Naive thymus-derived CD4-positive, alpha-beta T cell (primary cell): ENCODE measurements at places on chromosomes 4 and X.

DNA sequence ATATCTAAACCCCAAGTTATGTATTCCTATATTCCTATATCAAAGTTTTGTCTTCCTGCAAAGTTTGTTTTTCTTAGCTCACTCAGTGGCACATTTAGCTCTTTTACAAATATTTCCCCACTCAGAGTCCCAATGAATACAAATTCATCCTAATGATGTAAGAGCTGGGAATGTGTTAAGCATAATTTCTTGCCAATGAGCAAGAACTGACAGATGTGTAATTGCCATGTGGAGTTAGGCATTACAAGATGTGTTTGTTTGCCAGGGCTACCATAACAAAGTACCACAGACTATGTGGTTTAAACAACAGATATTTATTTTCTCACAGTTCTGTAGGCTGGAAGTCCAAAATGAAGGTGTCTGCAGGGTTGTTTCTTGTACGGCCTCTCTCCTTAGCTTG, 302.1 kb downstream of the KCTD8 start:
- H3K27me3 ChIP-seq, result no peaks in the 10 kb centered on the region
- H3K27ac ChIP-seq, result no peak overlapping the region
- no peaks in the 10 kb centered on the region for H3K36me3 ChIP-seq
- H3K4me1 ChIP-seq, result no peaks in the 10 kb centered on the region

- no peaks in the 10 kb centered on the region for H3K4me1 ChIP-seq
- no peak overlapping the region for H3K4me3 ChIP-seq
- no peaks in the 10 kb centered on the region for H3K27me3 ChIP-seq
- no peak for DNase-seq
Observed at GRCh38 chrX:48064261-48064660, 7.2 kb downstream of the ZNF630 start.

- no peak overlapping the region for H3K4me3 ChIP-seq
- H3K27me3 ChIP-seq, result no peaks in the 10 kb centered on the region
- DNase-seq, result no peak
- no peaks in the 10 kb centered on the region for H3K36me3 ChIP-seq
Observed at GRCh38 chr4:121014544-121014943, 57.8 kb downstream of the NDNF start.

GRCh38 chrX:18654875-18655836, 16.8 kb downstream of the RS1 start:
- no peak for DNase-seq
- no peaks in the 10 kb centered on the region for H3K36me3 ChIP-seq
- no peak overlapping the region for H3K4me3 ChIP-seq
- no peaks in the 10 kb centered on the region for H3K27me3 ChIP-seq

GRCh38 chr4:10371869-10372471, 85.3 kb downstream of the ZNF518B start:
- H3K4me3 ChIP-seq, result no peak overlapping the region
- no peak overlapping the region for H3K27ac ChIP-seq
- no peaks in the 10 kb centered on the region for H3K27me3 ChIP-seq

- H3K36me3 ChIP-seq, result no peaks in the 10 kb centered on the region
- no peak overlapping the region for H3K4me3 ChIP-seq
- no peaks in the 10 kb centered on the region for H3K4me1 ChIP-seq
- no peak for DNase-seq
Observed at GRCh38 chrX:153867671-153868070, 18.3 kb downstream of the L1CAM start.

GRCh38 chr4:78797777-78798284, 21.7 kb downstream of the BMP2K start:
- no peak overlapping the region for H3K27ac ChIP-seq
- no peak overlapping the region for H3K4me3 ChIP-seq
- DNase-seq, result no peak

DNA sequence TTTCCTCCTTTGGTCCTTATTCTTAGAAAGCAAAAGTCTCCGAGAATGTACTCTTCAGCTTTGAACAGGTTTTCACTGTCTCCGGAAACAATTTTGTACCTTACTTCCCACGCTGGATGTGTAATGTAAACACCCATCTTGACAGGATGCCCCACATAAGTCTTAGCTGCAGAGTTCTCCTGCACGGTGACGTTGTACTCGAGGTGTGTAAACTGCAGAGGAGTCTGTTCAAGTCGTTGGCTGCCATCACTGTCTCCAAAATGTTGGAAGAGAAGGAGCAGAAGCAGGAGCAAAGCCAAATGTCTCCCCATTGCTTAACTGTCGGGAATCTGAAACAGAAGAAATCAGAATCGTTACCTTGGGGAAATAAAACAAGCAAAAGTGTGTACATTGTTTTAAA, 14.1 kb downstream of the FAT1 start:
- no peak for DNase-seq
- no peaks in the 10 kb centered on the region for H3K27me3 ChIP-seq
- H3K36me3 ChIP-seq, result no peaks in the 10 kb centered on the region
- H3K27ac ChIP-seq, result no peak overlapping the region
- H3K4me3 ChIP-seq, result no peak overlapping the region

DNA sequence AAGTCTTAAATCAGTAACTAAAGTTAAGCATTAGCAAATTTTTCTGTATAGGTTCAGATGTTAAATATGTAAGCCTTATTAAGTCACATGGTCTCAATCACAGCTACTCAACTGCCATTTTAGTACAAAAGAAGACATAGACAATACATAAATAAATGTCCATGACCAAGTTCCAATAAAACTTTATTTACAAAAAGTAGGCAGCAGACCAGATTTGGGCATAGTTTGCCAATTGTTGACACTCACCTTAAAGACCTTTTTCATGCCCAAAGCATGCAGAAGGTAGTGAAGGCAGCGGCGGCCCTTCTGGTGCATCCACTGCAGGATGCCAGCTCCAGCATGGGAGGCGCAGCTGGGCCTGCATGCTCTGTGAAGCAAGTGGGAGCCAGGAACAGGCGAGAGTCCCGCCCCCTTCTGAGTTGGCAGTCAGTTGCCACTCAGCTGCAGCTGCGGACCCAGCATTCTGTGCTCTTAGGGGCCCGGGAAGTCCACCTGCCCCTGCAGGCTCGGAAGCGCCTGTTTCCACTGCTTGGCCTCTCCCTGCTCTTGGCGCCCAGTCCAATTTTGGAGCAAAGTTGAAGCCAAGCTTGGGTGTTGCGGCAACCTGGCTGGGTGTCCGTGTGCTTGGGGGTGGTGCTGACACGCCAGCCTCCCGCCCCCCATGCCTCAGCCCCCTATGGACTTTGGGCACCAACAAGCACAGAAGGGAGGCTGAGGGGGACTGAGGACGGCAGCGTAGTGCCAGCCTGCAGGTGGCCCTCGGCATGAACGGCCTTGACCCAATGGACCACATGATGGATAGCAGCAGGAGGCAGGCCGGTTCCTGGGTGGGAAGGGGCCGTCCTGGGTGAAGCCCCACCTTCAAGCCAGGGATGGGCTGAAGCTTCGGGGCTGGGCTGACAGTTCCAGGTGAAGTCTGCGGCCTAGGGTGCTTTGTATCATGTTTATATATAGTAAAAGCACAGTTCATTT, 42.4 kb upstream of the PABPC4L start:
- H3K36me3 ChIP-seq, result no peaks in the 10 kb centered on the region
- no peaks in the 10 kb centered on the region for H3K4me1 ChIP-seq
- H3K4me3 ChIP-seq, result no peak overlapping the region
- DNase-seq, result no peak
- no peak overlapping the region for H3K27ac ChIP-seq

GRCh38 chrX:73847991-73848390, 285.0 kb downstream of the CHIC1 start:
- DNase-seq, result no peak
- H3K27me3 ChIP-seq, result no peaks in the 10 kb centered on the region
- no peak overlapping the region for H3K27ac ChIP-seq

GRCh38 chrX:65932173-65933084, 107.5 kb downstream of the VSIG4 start:
- H3K4me3 ChIP-seq, result no peak overlapping the region
- H3K27me3 ChIP-seq, result no peaks in the 10 kb centered on the region
- H3K4me1 ChIP-seq, result no peaks in the 10 kb centered on the region
- no peak overlapping the region for H3K27ac ChIP-seq
- no peak for DNase-seq
- H3K36me3 ChIP-seq, result no peaks in the 10 kb centered on the region

DNA sequence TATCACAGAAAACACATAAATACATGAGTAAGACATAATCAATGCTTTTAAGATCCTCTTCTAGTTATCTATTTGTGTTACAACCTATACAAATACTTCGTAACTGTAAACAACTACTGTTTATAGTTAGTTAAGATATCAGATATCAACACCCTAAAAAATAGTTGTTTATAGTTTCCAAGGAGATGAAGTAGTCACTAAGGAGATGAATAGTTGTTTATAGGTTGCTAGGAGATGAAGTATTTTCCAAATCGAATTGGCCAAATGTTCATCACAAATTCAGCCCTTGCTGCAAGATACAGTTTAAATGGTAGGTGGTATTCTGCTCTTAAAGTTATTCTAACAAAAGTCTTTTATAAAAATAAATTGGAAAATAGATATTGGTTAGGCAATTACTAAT, 618.2 kb upstream of the PCDH10 start:
- no peaks in the 10 kb centered on the region for H3K4me1 ChIP-seq
- H3K27ac ChIP-seq, result no peak overlapping the region
- no peaks in the 10 kb centered on the region for H3K36me3 ChIP-seq
- no peak overlapping the region for H3K4me3 ChIP-seq

GRCh38 chr4:66204534-66205247, 534.4 kb upstream of the EPHA5 start:
- no peak overlapping the region for H3K27ac ChIP-seq
- no peak overlapping the region for H3K4me3 ChIP-seq
- H3K4me1 ChIP-seq, result no peaks in the 10 kb centered on the region

DNA sequence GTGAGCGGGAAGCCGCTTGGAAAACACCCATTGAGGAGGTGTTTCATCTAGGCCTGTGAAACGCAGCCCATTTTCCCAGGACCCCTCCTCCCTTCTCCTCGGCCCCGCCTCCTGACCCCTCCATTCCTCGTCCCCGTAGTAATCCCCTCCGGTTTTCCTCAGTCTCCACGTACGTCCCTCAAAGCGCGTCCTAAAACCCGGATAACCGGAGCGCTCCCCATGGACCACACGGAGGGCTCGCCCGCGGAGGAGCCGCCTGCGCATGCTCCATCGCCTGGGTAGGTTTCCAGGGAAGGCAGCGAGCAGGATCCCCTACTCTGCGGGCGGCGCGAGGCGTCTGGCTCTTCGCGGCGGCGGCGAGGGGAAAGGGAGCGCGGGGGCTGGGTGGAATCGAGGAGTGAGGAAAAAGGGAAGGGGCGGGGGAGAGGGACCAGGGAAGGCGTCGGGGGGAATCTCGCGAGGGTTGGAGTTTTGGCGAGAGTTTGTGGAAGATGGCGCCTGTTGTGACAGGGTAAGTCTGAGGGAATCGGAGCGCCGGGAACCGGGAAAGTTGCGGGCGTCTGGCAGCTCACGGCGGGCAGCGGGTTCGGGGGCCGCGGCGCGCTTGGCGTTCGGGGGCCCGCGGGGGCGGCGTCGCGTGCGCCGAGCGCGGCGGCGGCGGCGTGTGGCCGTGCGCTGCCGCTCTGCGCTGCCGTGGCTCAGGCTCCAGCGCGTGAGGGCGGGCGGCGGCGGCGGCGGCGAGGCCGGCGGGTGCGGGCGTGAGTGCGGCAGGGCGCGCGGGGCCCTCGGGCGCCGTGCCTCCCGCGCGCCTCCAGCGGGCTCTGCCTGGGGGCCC, at the start of gene RBPJ:
Gene RBPJ, plus strand, starts transcription at position 477 of the 835 bp plus-strand sequence. Its CDS starts 15 bp downstream, at position 492.
- no peaks in the 10 kb centered on the region for H3K27me3 ChIP-seq
- peak within 1 kb of the TSS; percentile 89 for H3K4me3 ChIP-seq
- peak within 1 kb of the TSS; percentile 84 for H3K27ac ChIP-seq
- no peaks in the 10 kb centered on the region for H3K36me3 ChIP-seq
- peaks cover 10% of the 10 kb centered on the region for H3K4me1 ChIP-seq
- peak; percentile 86 for DNase-seq

DNA sequence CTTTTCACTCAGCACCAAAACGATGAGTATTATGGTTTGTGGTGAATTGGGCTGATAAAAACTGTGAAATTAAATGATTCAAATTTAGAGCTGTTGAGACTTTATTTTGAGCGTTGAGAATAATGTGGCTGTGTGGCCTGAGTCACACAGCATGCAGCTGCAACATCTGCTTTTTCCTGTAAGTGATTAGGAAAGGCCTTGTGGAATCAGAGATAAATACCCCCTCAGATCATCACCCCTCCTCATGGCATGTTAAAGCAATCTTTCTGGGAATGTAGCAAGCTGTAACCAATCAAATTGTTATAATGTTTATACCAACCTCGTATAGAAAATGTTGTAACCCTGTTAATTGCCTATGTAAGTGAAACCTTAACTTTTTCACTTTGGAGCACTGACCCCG, 90.0 kb upstream of the GRPR start:
- H3K4me1 ChIP-seq, result no peaks in the 10 kb centered on the region
- no peaks in the 10 kb centered on the region for H3K36me3 ChIP-seq
- H3K4me3 ChIP-seq, result no peak overlapping the region
- no peaks in the 10 kb centered on the region for H3K27me3 ChIP-seq
- H3K27ac ChIP-seq, result no peak overlapping the region
- DNase-seq, result no peak

- H3K36me3 ChIP-seq, result no peaks in the 10 kb centered on the region
- H3K4me1 ChIP-seq, result no peaks in the 10 kb centered on the region
- H3K27me3 ChIP-seq, result no peaks in the 10 kb centered on the region
- no peak for DNase-seq
Observed at GRCh38 chr4:12452291-12452690, 1023.6 kb upstream of the HS3ST1 start.

DNA sequence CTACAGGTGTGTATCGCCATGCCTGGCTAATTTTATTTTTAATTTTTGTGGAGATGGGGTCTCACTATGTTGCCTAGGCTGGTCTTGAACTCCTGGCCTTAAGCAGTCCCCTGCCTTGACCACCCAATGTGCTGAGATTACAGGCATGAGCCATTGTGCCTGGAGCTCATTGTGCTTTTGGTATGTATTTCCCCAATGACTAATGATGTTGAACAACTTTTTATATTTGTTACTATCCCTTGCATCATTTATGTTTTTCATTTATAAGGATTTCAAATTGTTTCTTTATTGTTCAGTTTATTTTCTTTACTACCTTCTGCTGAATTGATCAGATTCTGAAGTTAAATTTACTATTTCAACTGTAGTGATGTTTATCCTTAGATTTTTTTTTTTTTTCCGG, 199.7 kb downstream of the CEP135 start:
- H3K4me3 ChIP-seq, result no peak overlapping the region
- no peak for DNase-seq
- no peaks in the 10 kb centered on the region for H3K36me3 ChIP-seq
- H3K27me3 ChIP-seq, result no peaks in the 10 kb centered on the region

- no peak overlapping the region for H3K4me3 ChIP-seq
- H3K27ac ChIP-seq, result no peak overlapping the region
- H3K27me3 ChIP-seq, result no peaks in the 10 kb centered on the region
Observed at GRCh38 chr4:158724637-158725036, 1.4 kb upstream of the PPID start.

DNA sequence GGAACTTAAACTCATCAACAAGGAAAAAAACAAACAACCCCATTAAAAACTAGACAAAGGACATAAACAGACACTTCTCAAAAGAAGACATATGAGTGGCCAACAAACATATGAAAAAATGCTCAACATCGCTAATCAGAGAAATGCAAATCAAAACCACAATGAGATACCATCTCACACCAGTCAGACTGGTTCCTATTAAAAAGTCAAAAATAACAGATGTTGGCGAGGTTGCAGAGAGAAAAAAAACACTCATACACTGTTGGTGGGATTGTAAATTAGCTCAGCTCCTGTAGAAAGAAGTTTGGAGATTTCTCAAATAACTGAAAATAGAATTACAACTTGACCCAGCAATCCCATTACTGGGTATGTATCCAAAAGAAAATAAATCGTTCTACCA, 28.7 kb downstream of the APLN start:
- no peak for DNase-seq
- H3K4me3 ChIP-seq, result no peak overlapping the region
- H3K4me1 ChIP-seq, result no peaks in the 10 kb centered on the region
- H3K27ac ChIP-seq, result no peak overlapping the region
- H3K27me3 ChIP-seq, result no peaks in the 10 kb centered on the region
